ENCODE measurements at places on chromosomes 4 and X.

DNA sequence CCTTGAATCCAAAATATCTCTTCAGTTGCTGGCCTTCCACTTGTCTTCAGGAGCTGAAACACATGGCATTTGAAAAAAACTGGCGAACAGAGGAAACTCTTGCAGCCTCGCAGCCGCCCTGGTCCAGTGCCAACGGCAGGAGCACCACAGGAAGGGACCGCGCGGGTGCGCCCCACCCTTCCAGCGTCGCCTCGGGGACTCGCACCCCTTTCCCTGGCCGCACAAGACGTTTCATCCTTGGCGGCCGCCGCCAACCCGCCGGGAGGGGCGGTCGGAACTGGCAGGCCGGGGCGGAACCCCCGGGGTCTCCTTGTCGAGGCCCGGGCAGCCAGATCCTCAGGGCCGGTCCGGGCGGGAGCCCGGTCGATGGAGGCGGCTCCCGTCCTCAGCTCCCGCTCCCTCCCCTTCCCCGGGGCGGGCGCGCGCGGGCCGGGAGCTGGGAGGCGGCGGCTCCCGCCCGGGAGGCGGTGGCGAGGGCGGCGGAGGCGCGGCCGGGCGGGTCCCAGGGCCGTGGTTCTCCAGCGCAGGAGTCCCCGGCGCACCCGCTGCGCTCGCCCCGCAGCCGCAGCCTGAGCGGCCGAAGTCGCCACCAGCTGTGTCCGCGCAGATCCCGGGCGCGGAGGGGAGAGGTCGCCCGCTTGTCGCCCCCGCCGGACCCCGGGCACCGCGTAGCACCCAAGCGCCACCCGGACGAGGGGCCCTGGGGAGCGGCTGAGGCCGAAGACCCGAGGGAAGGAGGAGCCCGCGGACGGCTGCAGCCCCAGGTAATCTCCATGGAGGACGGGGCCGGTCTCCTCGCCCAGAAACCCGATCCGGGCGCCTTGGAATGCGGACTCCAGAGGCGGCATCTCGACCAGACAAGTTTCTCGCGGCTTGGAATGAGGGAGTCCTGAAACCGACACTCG is 886 bp upstream of the NDST3 start:
- DNase-seq: peak; percentile 63

GRCh38 chrX:33336783-33337182 is 125.4 kb upstream of the DMD start:
- peak; percentile 19 for DNase-seq

- no peak for DNase-seq
Observed at GRCh38 chr4:22877486-22878052, 184.8 kb downstream of the GBA3 start.

- DNase-seq: peak; percentile 62
Observed at GRCh38 chr4:86013621-86014020, 346.2 kb downstream of the MAPK10 start.

- peak; percentile 12 for DNase-seq
Observed at GRCh38 chr4:142645475-142646108, 200.5 kb downstream of the INPP4B start.

All from fibroblast of skin of back (primary cell).